ENCODE measurements at places on chromosomes 5 and 9.

- DNase-seq: no peak
These were observed 25.6 kb upstream of the TUSC1 start for GRCh38 chr9:25703701-25704357.

DNA sequence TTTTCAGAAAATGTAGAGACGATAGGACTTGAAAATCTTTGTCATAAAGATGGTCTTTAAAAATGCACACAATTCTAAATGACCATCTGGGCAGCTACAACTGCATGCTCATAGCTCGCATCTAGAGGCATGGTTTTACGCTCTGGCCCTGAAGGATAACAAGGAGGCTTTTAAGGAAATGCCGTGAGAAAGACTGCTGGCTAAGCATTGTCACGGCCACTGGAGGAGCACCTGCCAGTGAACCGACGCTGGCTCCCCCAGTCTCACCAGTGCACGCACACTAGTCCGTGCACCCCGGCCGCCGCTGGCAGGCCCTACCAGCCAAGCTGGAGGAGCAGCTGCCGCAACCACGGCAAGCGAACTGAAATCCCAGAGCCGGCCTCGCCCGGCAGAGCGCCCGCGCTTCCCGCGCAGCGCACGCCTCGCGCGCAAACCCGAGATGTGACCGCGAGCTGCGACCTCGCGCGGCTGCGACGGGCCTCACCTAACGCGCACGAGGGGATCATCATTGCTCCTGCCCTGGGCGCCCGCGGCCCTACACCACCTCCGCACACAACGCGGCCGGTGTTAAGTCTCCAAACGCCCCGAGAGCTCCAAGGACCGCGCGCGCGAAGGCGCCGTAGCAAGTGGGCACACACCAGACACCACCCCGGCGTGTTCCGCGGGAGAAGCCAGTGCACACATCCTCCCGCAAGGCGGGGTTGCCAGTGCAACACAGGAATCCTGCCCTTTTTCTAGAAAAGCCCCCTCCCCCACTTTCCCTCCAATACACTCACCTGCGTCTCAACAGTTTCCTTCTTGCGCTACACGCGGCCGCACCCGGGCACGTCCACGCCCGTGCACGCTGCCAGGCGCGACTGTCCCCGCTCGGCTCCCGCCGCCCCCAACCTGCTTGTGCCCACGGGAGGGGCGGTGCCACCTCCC lies 5.3 kb downstream of the ELAVL2 start:
- DNase-seq: no peak

- DNase-seq: no peak
These were observed 487.2 kb upstream of the ST8SIA4 start for GRCh38 chr5:101390151-101390908.

DNA sequence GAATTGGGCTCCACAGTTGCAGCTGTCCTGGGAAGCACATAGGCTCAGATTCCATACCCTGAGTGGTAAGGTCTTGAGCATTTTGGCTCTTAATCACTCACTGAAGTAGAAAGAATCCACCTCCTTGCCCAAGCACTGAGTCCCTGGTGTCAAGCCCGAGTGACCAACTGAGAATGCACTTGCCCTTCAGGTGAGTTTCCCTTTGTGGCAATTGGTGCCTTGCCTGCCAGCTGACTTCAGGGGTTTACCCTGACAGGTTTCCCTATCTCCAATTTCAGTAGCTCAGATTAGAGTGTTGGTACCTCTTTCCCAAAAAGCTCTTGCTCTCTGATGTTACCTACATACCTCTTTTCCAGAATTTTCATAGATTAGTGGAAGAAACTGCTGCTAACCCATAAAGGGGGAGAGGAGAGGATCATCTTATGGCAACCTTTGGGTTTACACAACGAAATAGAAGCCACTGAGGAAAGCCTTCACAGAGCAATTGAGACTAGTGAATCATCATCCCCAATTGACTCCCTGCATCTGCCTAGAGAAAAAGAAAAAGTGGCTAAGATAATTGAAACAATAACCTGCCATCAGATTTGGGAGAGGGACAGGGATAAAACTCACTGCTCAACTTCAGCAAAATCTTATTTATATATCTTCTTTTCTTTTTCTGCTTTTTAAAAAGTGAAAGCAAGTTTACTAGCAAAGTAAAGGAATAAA lies 48.6 kb downstream of the CCL28 start:
- no peak for DNase-seq

- no peak for DNase-seq
These were observed 68.6 kb downstream of the ERMP1 start for GRCh38 chr9:5764130-5764868.

- no peak for DNase-seq
These were observed 21.4 kb downstream of the SEMA4D start for GRCh38 chr9:89476546-89476945.

DNA sequence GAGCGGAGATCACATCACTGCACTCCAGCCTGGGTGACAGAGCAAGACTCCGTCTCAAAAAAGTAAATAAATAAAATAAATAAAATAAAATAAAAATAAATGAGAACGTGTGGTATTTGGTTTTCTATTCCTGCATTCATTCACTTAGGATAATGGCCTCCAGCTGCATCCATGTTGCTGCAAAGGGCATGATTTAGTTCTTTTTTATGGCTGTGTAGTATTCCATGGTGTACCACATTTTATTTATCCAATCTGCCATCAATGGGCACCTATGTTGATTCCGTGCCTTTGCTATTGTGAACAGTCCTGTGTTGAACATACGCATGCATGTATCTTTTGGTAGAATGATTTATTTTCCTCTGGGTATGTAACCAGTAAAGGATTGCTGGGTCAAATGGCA lies 8.8 kb upstream of the RASGEF1C start:
- no peak for DNase-seq

GRCh38 chr5:1370006-1370405 lies 25.1 kb upstream of the CLPTM1L start:
- no peak for DNase-seq

DNA sequence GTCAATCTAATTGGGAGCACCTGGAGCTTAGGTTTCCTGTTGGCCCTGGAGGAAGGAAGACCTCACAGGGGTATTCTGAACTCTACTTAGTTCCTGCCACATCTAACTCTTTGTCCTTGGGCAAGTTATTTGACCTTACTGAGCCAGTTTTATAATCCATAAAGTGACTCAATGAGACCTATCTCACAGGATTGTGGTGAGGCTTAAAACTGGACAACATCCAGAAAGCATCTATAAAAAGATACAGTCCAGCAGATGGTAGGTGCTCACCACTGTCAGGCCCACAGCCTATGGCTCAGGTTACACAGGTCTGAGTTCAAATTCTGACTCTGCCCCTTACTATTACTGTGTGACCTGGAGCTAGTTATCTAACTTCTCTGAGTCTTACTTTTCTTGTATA lies 23.3 kb downstream of the KCNV2 start:
- DNase-seq: no peak

GRCh38 chr9:93896093-93896492 lies 59.1 kb downstream of the BARX1 start:
- no peak for DNase-seq

DNA sequence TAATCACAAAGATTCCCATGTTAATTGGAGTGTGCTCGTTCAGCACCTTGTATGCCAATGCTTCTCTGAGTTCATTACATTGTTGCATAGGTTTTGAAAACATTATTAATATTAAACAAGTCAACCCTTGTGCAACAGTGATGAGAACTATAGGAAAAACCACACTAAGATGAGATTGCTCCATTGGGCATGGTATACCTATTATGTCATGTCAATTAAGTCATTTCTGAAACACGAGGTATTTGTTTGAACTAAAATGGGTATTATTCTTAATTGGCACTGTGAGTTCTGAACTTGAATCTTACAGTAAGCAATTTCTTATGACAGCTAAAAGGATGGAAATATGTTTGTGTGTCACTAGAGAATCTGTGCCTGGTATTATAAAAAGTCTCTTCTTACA lies 447.7 kb downstream of the EFNA5 start:
- DNase-seq: no peak

DNA sequence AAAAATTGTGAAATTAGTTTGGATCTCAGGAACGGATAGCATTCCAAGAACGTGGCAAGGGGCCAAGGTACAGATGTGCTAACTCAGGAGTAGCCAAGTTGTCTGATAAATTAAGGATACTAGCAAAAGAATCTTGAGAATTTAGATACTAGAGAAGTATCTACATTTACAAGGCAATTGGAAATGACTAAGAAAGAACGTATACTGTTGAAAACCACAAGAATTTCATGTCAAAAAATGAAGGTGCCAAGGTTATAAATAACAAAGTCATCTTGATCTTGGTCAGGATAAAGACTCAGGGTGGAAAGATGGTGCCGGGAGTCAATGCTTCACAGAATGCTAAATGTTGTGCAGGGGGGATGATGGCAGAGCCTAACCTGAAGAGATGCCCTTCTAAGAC lies 19.2 kb downstream of the CAPSL start:
- DNase-seq: no peak

GRCh38 chr9:121860744-121861143 lies 209.3 kb downstream of the DAB2IP start:
- DNase-seq: no peak

DNA sequence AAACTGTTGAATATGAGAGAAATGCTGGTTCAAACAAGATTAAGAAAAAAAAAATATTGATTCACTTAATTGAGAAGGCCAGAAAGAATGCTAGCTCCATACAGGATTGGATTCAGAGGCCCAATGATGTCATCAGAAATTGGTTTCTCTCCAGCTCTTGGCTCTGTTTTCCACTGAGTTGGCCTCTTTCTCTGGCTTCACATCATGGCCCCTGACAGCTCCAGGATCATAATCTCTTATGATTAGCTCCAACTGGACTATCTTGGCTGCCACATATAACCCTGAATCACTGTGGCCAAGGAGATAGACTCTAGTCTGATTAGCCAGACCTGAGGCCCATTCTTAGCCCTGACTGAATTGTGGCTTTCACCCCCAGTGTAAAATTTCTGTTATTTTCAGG lies 244.7 kb upstream of the GRAMD2B start:
- DNase-seq: no peak

- no peak for DNase-seq
These were observed 33.6 kb downstream of the EXD3 start for GRCh38 chr9:137389428-137389746.

- DNase-seq: no peak
These were observed 50.0 kb upstream of the GOLPH3 start for GRCh38 chr5:32223972-32224609.

GRCh38 chr5:133356396-133356983 lies 255.9 kb downstream of the FSTL4 start:
- no peak for DNase-seq

DNA sequence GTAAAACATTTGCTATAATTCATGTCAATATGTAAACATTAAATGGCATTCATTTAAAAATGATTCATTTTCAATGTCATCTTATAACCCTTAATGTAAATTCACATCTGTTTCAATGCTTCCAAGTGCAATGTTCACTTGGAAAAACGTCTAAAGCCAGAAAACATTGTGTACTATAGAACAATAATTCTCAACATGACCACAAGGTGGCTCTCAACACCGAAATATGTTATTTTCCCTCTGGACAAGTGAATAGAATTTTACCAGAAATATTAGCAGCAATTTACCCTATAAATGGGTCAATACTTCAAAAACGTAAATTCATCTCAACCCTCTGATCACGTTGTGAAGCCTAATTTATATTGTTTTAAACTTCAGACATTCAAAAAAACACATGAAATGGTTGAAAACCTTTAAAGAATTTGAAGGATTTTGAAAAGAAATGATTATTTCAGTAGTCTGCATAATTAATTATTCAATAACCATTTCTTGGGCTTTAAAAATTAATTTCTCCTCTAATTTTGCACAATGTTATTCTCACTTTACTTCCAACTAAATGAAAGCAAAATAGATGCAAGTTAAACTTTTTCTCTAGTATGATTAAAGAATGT lies 11.0 kb downstream of the CDH10 start:
- no peak for DNase-seq

- no peak for DNase-seq
These were observed 160.7 kb upstream of the PITX1 start for GRCh38 chr5:135194573-135195269.

GRCh38 chr5:111043712-111044506 lies 27.6 kb upstream of the TSLP start:
- DNase-seq: no peak

GRCh38 chr5:177487975-177488374 lies 9.4 kb downstream of the PDLIM7 start:
- DNase-seq: no peak

- DNase-seq: no peak
These were observed 15.6 kb downstream of the NDUFAF2 start for GRCh38 chr5:60960591-60960990.

- no peak for DNase-seq
These were observed 161.2 kb downstream of the PDE4D start for GRCh38 chr5:59732301-59732700.

- DNase-seq: no peak
These were observed 14.7 kb downstream of the SNX30 start for GRCh38 chr9:112765281-112765680.

DNA sequence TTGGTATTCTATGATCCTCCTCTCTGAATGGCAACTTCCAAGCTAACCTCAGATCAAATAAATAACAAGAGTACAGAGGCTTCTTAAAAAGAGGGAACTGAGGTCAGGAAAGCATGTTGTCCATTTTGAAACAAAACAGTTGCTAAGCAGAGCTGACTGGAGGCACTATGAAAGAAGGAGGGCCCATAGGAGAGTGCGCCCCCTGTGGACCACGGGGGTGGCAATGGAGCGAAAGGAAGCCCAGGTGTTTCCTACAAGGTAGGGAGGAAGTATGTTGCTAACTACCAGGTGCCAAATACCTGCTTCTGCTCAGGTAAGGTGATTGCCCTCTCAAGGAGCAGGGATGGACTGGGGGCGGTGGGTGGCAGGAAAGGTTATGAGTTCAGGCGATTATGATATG lies 101.8 kb upstream of the MAST4 start:
- DNase-seq: no peak

DNA sequence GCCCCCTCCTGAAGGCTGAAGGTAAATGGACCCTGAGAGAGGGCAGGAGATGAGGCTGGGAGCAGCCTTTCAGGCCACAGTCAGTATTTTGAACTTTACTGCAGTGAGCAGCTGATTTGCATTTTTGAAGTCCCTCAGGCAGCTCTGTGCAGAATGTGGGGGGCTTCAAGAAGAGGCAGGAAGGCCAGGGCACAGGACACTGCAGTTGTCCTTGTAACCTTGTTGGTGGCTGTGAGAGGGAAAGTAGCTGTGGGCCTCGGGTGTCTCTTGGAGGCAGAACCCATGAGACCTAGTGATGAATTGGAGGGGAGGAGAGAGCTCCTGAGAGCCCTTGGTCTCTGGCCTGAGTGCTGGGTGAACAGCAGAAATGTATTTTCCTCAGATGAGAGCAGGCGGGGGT lies 2.6 kb downstream of the CCDC180 start:
- no peak for DNase-seq

Measured in activated T-helper 1 cell treated with anti-CD3 and anti-CD28 coated beads, Interleukin-2, amount 50 U/mL, for 16 hours (primary cell).